ENCODE measurements at places on chromosomes 2 and 18.

- DNase-seq = no peak
Observed at GRCh38 chr2:145715601-145716000, 1195.7 kb upstream of the ZEB2 start.

GRCh38 chr2:237283131-237283928 is 130.6 kb downstream of the COL6A3 start:
- DNase-seq = no peak

DNA sequence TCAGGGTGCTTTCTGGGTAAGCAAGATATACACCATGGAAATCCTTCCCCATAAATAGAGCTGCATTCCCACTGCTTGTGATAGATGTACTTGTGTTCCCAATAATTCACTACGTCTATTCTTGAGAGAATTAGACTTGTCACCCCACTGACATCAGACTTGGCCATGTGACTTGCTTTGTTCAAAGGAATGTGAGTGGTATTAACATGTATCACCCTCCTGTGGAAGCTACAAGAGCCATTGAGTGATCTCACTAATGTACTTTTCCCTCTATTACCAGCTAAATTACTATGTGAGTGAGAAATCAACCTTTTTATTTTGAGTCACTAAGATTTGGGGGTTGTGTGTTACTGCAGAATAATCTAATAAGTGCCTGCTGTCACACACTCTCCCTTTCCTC is 176.0 kb downstream of the CCDC178 start:
- DNase-seq = no peak

DNA sequence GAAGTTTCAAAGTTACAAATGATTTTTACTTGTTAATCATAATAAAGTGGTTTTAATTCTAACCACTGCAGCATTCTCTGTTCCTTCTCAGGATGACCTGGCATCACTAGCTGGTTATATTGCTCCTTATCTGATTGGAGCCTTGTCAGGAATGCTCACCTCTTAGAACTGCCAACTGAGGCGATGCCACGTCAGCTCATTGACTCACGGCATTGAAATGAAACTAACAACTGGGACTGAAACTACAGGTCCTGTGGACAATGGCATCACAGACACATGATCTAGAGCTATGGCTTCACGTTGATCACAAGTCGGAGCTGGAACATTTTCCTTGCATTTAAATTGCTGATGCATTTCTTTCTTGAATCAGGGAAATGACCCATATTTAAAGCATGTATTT is 54.9 kb upstream of the MAP2 start:
- no peak for DNase-seq

DNA sequence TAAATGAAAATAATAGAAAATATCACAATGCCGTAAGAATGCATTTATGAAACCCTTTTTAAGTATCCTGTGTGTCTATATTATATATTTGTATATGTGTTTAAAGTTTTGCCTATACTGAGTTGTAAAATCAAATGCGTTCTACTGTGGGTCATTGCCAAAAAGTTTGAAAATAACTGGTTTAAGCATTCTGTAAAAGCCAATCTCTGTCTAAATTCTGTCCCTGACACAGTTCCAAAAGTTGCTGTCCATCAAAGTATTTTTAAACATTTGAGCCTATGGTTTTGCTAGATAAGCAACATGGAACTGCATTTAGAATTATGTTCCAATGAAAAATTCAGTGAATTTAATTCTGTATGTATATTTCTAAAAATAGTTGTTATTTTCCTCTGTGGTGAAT is 1360.4 kb upstream of the CRIM1 start:
- DNase-seq = no peak

- DNase-seq = no peak
Observed at GRCh38 chr2:29218550-29219125, 103.4 kb downstream of the CLIP4 start.

- no peak for DNase-seq
Observed at GRCh38 chr2:189609853-189610252, 29.3 kb upstream of the SLC40A1 start.

DNA sequence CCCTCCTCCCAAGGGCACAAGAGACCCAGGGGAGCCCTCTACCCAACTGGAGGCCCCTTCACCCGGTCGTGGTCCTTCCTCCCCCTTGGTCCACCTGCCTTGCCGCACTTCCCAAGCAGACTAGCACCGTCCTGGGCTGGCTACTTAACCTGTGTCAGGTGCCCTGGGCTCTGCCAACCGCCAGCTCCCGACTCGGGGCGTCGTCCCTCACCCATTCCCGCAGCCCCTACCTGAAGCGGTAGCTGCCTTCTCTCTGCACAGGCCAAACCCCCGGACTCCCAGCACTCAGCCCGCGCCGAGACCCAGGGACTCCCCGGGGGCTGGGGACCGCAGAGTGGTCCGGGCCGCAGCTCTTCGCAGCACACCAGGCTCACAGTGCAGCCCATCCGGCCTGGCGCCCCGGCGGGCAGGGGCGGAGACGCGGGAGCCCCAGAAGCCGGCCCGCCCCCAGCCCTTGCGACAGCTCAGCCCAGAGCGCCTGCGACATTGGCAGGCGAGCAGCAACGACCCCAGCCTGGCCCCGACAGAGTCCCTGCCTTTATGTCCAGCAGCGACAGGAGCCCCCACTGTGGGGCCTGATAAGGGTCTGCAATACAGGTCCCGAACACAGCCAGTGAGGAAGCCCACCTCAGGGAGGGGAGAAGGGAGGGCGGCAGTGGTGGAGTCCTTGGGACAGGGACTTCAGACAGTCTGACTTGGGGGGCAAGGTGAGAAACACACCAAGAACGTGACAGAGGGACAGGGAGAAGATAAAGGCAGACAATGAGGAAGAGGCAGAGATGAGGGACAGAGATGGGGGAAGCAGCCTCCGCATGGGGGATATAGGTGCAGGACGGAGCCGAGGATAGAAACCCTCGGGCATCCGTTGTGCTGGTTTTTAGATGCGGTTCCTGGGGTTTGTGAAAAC is 31.0 kb upstream of the TNS1 start:
- DNase-seq = no peak

DNA sequence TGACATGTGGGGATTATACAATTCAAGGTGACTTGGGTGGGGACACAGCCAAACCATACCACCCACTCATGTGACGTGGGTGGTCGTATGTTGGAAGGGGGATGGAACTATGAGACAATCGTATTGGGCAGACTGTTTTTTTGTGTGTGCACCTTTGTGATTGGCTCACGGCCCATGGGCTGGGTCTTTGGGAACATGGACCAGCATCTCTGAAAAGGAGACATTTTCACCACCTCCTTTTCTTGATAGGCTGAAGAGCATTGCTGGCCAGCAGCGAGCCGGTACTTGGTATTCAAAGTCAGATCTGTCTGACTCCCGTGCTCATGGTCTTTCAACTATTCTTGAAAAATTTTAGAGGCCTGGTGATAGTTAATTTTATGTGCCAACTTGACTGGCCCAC is 62.1 kb downstream of the DIPK1C start:
- no peak for DNase-seq

GRCh38 chr2:144595279-144595678 is 75.4 kb upstream of the ZEB2 start:
- DNase-seq = no peak

DNA sequence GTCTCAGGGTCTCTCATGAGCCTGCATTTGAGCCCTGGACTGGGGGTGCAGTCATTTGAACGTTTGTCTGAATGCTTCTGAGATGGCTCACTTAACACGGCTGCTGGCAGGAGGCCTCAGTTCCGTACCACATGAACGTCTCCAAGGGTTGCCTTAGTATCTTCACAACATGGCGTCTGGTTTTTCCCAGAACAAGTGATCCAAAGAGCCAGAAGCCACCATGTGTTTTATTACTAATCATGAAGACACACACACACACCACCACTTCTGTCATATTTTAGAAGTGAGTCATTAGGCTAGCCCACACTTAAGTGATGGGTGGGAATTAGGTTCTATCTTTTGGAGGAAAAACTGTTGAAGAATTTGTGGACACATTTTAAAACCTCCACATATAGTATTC is 15.0 kb upstream of the MYO1B start:
- DNase-seq = no peak

DNA sequence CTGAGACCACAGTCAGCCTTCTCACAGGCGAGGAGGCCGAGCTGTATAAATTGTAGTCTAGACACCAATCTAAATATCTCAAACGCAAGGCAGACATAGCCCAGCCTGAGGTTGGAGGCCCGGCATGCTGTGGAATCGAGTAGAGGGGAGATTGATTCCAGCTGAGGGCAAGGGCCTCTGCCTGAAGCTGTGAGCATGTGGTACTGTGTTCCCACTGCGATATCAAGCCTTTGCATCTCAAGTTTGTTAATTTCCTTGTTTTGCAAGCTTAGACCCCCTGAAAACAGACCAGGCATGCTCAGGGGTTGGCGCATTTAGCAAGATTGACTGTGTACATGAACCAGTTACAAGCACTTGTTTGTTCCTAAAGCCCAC is 65.1 kb upstream of the FOSL2 start:
- DNase-seq = no peak

- DNase-seq = no peak
Observed at GRCh38 chr18:45415614-45416013, 199.7 kb upstream of the SLC14A2 start.
